Endothelial cell (in vitro differentiated cells): ENCODE measurements at places on chromosomes 11 and 22. TPM values are rescaled to one million over a fixed set of nuclear protein-coding genes. Genes with fewer than 3 reads are reported as not detected.

RCOR2 gene
- total RNA-seq, result 9.3 TPM

MYBPC3 gene
- not detected for total RNA-seq

GRCh38 chr11:35116245-35116644 is 22.7 kb upstream of the CD44 start:
- DNase-seq, result no peak
- H3K27ac ChIP-seq, result no peak overlapping the region
- H3K4me3 ChIP-seq, result no peak overlapping the region
- H3K36me3 ChIP-seq, result no peaks in the 10 kb centered on the region
- H3K27me3 ChIP-seq, result no peaks in the 10 kb centered on the region

GRCh38 chr11:117181586-117182550 is 3.3 kb downstream of the SIDT2 start:
- H3K27ac ChIP-seq, result no peak overlapping the region
- DNase-seq, result no peak

GRCh38 chr11:92766698-92767097 is 202.8 kb upstream of the MTNR1B start:
- H3K36me3 ChIP-seq, result no peaks in the 10 kb centered on the region
- DNase-seq, result no peak
- peak overlapping the region; percentile 99 for H3K27ac ChIP-seq

- peaks cover 11% of the 10 kb centered on the region for H3K27me3 ChIP-seq
- H3K27ac ChIP-seq, result no peak overlapping the region
- no peak overlapping the region for H3K4me3 ChIP-seq
- DNase-seq, result no peak
- H3K4me1 ChIP-seq, result peaks cover 7% of the 10 kb centered on the region
Measured at GRCh38 chr11:63914896-63915691, 1.9 kb downstream of the RCOR2 start.

DNA sequence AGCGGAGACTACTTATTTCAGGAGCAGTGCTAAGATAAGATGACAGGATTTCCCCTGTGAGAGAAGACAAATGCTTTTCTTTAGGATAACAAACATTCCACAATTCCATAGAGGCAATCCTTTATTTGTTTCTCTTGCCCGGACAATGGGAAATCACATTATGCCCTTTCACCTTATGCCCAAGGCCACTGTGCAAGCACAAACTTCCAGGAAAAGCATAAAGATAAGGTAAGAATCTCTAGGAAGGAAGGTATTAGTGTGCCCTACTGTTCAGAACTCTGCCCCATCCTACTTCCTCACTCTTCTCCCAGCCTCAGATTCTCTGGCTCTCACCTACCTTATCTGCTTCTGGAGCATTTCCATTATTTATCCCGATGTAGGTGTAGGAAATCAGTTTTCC is 23.1 kb upstream of the RDX start:
- no peak overlapping the region for H3K4me3 ChIP-seq
- peaks cover 39% of the 10 kb centered on the region for H3K4me1 ChIP-seq
- no peaks in the 10 kb centered on the region for H3K36me3 ChIP-seq

DNA sequence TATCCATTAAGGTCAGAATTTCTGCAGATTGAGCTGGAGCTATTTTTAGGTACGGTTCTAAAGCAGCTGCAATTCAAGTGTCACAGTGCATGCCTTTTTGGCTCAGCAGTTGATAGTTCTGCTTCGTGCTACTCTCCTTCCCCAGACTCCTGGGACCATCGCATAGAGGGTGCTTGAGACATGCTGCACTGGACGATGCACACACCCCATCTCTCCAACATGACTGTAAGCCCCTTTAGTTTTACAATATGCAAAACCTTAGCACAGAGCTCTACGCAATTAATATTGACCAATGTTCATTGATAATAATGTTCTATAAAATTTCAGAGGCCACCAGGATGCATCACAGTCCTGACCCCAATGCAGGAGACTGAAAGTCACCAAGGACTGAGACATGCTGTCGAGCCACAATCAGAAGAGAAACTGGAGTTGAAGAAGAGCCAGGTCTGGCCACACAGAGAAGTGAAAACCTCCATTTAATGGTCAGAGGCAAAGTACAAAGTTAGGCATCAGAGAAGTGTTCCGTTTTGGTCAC is 120.9 kb upstream of the ZC3H12C start:
- H3K4me1 ChIP-seq, result peaks cover 14% of the 10 kb centered on the region
- DNase-seq, result no peak
- H3K36me3 ChIP-seq, result no peaks in the 10 kb centered on the region
- no peak overlapping the region for H3K4me3 ChIP-seq
- peaks cover 2% of the 10 kb centered on the region for H3K27me3 ChIP-seq
